ENCODE measurements at places on chromosomes 1 and 21.

- DNase-seq: no peak
Measured at GRCh38 chr1:18714404-18715175, 83.9 kb downstream of the PAX7 start.

- no peak for DNase-seq
Measured at GRCh38 chr1:150954708-150955107, 19.9 kb downstream of the CERS2 start.

DNA sequence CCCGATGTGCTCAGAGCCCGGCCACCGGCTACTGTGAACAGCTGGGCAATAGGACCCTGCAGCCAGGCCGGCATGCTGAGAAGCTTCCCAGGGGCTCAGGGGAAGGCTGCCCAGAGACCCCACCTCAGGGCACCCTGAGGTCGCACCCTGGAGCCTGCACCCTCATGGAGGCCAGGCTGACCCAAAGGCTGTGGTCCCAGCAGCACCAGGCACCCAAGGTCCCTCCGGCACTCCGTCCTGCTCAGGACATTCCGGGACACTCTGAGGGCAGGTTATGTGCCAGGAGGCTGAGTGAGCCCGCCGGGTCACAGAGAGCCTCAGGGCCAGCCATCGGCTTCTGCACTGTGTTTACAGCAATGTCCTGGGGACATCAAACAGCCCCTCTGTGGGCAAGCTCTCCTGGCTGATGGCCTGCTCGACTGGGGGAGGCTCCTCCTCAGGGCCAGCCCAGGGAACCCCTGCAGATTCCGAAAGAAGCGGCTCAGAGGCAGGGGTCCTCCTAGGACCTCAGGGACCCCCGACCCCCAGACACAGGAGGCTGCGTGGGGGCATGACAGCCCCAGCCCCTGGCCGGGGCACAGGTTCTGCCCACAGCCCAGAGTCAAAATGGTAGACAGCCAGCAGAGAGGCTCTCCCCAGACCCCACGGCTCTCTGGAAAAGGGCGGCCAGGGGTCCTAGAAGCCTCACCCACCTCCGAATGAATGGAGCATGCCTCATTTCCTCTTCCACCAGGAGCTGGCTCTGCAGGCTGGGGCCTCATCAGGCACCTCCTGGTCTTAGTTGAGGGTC, 8.2 kb downstream of the SLC19A1 start:
- DNase-seq: no peak

- DNase-seq: no peak
Measured at GRCh38 chr1:235791532-235792060, 75.1 kb downstream of the LYST start.

DNA sequence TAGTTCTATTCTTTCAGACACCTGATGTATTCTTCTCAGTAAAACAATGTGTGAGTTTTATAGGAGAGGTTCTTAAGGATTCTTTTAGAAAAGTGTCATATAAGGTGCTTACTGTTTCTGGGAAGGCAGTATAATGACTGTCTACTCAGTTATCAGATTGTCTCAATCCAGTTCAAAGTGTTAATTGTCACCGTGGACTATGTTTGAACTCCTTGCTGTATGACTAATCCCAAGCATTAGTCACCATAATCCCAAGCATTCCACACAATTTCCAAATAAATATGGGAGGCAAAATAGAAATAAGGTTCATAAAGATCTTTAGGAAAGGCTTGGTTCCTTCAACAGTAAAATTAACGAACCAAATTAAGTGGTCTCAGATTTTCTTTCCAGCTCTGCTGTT, 342.1 kb upstream of the NR5A2 start:
- DNase-seq: no peak

- DNase-seq: no peak
Measured at GRCh38 chr1:227253065-227253464, 65.2 kb downstream of the CDC42BPA start.

DNA sequence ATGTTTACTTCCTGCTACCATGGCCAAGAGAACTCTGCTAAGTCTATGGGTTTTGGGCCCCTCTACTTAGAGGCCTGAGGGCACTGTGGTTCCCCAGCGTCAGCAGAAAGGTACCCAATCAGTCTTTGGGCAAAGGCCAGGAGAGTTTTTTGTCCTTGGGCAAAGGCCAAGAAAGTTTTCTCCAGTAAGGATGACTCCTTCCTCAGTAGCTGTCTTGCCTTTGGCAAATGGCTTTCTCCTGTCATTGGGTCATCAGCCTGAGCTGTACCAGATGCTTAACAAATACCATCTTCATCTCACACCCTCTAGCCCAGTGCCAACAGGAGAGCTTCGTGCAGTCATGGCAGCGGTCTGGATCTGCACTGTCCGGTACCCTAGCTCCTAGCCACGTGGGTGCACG, 199.3 kb upstream of the TMEM51 start:
- DNase-seq: no peak

GRCh38 chr1:221575605-221576004, 166.3 kb downstream of the DUSP10 start:
- DNase-seq: no peak

GRCh38 chr1:5898266-5898665, 94.0 kb downstream of the NPHP4 start:
- DNase-seq: no peak

GRCh38 chr21:36482673-36483072, 2.8 kb upstream of the CLDN14 start:
- DNase-seq: no peak

GRCh38 chr1:17045634-17046333, 8.0 kb downstream of the SDHB start:
- no peak for DNase-seq

GRCh38 chr21:26717146-26717739, 128.0 kb downstream of the ADAMTS1 start:
- DNase-seq: no peak

DNA sequence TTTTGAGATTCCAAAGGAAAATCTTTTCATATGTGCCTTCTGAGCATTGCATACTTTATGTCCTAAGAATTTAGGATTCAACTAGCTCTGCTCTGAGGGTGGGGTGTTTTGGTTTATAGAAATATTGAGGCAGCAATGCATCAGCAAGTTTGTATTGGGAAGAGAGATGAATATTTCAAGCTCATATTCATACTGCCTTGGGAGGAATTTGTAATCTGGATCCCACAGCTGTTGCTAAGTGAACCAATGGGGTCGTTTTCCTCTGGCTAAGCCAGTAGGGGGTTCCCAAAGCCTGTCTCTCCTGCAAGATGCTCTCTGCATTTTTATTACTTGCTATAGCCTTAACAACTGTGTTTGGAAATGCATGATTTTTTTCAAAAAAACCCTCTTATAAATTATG, 130.6 kb downstream of the SNX7 start:
- no peak for DNase-seq

- no peak for DNase-seq
Measured at GRCh38 chr21:35326677-35327076, 277.6 kb upstream of the RUNX1 start.

- DNase-seq: no peak
Measured at GRCh38 chr1:16293538-16293937, 56.6 kb upstream of the CPLANE2 start.

DNA sequence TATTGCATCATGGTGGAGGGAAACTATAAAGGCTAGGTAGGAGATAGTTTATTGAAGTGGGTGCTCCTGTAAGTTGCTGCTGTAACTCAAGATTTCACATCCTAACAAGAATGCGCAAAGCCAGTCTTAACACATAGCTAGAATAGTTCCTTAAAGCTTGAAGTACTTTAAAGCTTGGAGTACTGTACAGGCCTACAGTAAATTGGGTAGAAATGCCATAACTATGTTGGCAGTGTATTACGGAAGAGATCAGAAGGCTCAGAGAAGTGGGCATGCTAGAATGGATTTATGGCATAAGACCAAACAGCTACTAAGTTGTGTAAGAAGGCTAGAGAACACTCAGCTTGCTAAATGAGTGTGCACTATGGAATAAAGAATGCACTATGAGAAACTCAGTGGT, 44.5 kb downstream of the DMRTA2 start:
- no peak for DNase-seq

DNA sequence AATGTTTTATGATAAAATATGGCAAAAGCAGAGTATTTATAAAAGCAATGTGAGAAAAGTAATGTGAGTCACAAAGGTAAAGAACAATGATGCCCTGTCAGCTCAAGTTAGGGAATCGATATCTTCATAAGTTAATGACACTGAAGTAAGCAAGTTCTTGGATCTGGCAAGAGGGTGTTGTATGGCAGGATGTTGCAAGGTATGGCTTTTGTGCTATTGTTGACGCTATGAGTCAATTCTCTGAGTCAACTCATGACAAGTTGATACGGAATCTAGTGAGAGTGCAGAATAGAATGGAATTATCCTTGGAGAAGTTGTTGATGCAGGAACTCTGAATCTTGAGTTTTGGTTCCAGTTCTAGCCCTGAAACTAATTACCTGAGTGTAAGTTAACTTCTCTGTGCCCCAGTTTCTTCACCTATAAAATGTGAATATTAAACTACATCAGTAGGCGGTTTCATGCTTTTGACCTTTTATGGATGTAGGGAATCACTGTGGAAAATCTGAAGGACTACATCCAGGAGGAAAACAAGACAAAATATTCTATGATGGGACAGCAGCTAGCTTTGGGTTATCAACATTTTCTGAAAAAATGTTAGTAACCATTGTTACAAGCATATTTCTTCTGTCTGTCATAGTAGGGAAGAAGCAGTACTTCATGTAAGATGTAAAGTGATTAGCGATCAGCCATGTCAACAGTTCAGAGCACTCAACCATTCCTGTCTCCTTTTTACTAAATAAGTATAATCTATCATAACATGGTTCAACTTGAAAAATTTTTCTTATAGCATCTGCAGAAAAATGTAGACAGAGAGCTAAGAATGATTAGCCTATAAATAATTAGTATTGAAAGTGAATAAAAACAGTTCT, 96.9 kb downstream of the ATP6V1G3 start:
- DNase-seq: no peak

DNA sequence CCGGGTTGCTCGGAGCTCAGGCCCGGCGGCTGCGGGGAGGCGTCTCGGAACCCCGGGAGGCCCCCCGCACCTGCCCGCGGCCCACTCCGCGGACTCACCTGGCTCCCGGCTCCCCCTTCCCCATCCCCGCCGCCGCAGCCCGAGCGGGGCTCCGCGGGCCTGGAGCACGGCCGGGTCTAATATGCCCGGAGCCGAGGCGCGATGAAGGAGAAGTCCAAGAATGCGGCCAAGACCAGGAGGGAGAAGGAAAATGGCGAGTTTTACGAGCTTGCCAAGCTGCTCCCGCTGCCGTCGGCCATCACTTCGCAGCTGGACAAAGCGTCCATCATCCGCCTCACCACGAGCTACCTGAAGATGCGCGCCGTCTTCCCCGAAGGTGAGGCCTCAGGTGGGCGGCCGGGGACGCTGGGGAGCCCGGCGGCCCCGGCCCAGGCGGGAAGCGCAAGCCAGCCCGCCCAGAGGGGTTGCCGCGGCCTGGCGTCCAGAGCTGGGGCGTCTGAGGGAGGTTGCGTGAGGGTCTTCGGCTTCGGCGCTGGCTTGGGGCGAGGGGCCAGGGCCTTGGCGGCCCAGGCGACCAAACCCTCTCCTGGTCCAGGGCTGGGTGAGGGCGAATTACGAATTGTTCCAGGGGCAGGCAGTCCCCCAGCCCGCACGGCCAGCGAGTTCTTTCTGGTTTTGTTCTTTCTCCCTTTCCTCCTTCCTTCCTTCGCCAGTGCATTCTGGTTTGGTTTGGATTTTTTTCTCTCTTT, 805 bp downstream of the SIM2 start:
- DNase-seq: no peak

- DNase-seq: no peak
Measured at GRCh38 chr1:46793126-46793525, 5.7 kb upstream of the CYP4B1 start.

DNA sequence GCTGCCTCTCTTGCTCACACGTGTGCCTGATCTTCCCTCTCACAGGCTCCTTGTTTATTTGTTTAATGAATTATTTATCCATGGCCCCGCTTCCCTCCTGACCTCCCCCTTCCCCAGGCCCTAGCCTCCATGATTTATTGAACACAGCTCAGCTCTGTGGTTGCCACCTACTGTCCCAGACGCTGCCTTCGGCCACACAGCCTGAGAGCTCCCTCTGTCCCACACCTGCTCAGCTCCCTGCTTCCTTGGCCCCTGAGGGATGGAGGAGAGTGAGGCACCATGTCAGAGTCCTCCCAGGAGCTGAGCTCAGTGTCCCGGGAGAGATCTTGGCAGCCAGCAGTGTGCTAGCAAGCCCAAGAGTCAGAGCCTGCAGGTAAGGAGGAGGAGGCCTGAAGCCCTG, 3.1 kb upstream of the EFNA3 start:
- no peak for DNase-seq

- DNase-seq: no peak
Measured at GRCh38 chr1:100359139-100359538, 6.8 kb downstream of the CDC14A start.

DNA sequence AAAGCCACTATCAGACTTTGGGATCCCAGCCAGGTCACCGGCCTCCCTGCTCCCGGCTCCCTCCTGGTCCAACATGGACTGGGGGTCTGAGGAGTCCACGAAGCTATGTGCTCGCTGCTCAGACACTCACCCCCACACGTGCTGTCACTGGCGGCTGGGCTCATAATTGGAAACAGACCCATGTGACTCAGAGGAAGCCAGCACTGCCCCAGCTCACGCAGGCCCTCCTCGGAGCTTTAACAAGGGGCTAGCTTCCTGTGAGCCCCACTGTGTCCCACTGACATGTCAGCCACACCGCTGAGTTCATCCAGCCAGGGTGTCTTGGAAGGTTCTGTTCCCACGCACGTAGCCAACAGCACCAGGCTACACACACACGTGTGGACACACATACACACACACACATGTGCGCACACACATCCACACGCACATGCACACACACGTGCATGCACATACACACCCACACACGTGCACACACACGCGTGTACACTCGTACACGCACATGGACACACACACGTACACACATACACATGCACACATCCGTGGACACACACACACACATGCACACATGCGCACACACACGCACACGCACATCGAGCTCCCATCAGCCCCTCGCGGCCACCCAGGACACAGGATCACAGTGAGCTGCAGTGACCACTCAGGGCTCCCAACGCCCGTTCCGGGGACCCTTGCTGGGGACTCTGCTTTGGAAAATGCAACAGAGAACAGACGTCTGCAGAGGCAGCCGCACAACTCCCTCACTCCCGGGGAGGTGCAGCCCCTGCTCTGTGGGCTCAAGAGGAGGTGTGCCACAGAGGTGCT, 18.4 kb upstream of the COL6A2 start:
- no peak for DNase-seq

- no peak for DNase-seq
Measured at GRCh38 chr1:199422206-199422605, 605.3 kb upstream of the NR5A2 start.

DNA sequence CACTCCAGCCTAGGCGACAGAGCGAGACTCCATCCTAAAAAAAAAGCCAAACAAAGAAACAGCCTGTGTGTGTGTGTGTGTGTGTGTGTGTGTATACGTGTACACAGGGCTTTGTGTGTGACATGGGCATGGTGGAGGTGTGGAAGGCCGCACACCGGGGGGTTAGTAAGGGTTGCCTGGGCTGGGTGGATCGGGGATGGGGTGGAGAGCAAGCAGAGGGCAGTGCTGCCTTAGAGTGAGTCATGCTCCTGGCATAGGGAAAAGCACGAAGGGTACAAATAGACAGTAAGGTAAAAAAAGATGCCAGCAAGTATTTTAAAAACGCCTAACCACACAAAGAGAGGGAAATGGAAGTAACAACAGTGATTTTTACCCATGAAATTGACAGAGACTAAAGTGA, 6.2 kb downstream of the PRMT2 start:
- DNase-seq: no peak

Measured in activated T-cell treated with anti-CD3 and anti-CD28 coated beads for 4 hours (primary cell).